Peyer's patch (tissue), 4 donors: ENCODE measurements at places on chromosomes 3 and 15. TPM values are rescaled to one million over a fixed set of nuclear protein-coding genes. Genes with fewer than 3 reads are reported as not detected.

GRCh38 chr15:62737551-62737950, 305.0 kb upstream of the TPM1 start:
- no peaks in the 10 kb centered on the region for H3K4me1 ChIP-seq
- no peak overlapping the region for H3K27ac ChIP-seq
- DNase-seq: no peak
- H3K4me3 ChIP-seq: no peak overlapping the region
- no peaks in the 10 kb centered on the region for H3K27me3 ChIP-seq

Gene LDHAL6B
- not detected for total RNA-seq

DNA sequence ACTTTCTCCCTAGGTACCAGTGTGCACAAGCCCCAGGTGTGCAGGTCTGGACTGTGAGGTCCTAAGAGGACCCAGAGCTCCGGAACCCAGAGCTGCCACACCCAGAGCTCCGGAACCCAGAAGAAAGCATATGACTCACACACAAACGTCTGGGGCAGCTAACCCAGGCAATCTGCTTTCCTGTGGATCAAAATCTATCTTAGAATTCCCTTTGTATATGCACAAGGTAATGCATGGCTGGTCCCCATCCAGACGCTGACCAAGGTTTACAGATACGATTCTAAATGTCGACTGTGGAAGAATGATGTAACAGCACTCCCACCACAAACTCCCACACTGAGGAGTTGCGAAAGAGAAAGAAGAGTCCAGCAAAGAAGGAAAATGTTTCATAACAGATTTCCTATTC, 15.7 kb downstream of the KCNMB2 start:
- H3K4me3 ChIP-seq: no peak overlapping the region
- no peaks in the 10 kb centered on the region for H3K27me3 ChIP-seq
- no peaks in the 10 kb centered on the region for H3K4me1 ChIP-seq
- DNase-seq: no peak
- no peaks in the 10 kb centered on the region for H3K36me3 ChIP-seq
- no peak overlapping the region for H3K27ac ChIP-seq

- no peak for DNase-seq
- no peak overlapping the region for H3K4me3 ChIP-seq
- peak overlapping the region; percentile 68 for H3K27ac ChIP-seq
- no peaks in the 10 kb centered on the region for H3K27me3 ChIP-seq
- no peaks in the 10 kb centered on the region for H3K4me1 ChIP-seq
- H3K36me3 ChIP-seq: no peaks in the 10 kb centered on the region
Observed at GRCh38 chr15:100170291-100171210, 171.2 kb downstream of the ADAMTS17 start.

Gene AADAC
- 89.9 TPM for total RNA-seq

DNA sequence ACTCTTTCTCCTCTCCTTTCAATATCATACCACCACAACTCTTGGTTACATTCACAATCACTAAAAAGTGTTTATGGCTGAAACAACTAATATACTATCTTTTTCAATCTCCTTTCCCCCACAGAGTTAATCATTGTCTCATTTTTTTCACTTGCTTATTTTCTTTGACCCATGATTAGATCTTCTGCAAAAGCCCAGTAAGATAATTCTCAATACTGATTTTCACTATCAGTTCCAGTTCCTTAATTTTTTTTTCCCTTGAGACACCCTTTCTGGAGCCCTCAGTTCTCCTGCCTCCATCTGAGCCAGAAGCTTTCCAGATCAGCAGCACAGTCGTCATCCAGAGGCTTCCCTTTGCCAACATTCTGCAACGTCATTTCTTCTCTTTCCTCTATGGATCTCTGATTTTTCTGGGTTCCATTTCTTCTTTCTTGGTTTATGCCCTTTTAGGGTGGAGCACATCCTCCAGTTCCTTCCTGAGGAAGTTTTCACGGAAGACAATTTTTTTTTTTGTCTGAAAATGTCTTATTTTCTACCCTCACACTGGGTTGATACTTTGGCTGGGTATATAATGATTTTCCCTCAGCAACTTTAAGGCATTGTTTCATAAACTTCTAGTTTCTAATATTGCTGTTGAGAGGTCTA, 88.7 kb upstream of the C15orf39 start:
- no peaks in the 10 kb centered on the region for H3K4me1 ChIP-seq
- H3K4me3 ChIP-seq: no peak overlapping the region
- DNase-seq: peak; percentile 43

- H3K4me1 ChIP-seq: no peaks in the 10 kb centered on the region
- no peak for DNase-seq
- no peak overlapping the region for H3K4me3 ChIP-seq
- no peaks in the 10 kb centered on the region for H3K27me3 ChIP-seq
- no peak overlapping the region for H3K27ac ChIP-seq
- H3K36me3 ChIP-seq: no peaks in the 10 kb centered on the region
Observed at GRCh38 chr3:194285850-194286197, 65.3 kb downstream of the CPN2 start.

Gene RTP3
- total RNA-seq: not detected

GRCh38 chr15:63523306-63523990, 19.1 kb downstream of the USP3 start:
- H3K27ac ChIP-seq: no peak overlapping the region
- no peak for DNase-seq
- H3K27me3 ChIP-seq: no peaks in the 10 kb centered on the region
- H3K36me3 ChIP-seq: no peaks in the 10 kb centered on the region
- H3K4me1 ChIP-seq: peaks cover 11% of the 10 kb centered on the region

DNA sequence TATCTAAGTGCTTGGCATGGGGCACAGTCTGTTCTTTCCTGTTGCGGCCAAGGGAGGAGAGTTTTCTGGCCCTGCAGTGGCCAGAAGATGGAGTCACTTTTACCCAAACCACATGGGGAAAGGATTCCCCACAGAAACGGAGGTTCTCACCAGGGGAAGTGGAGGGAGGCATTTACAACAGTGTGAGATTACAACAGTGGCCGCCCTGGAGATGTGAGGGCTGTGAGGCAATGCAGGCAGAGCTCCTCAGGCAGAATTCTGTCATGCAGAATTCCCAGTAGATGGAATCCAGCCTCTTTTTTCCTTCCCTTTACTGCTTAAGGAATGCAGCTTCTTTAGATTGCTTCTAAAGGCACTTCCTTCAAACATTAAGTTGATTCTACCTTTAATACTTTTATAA, 83.1 kb downstream of the CACNA1D start:
- H3K36me3 ChIP-seq: no peaks in the 10 kb centered on the region
- no peak for DNase-seq
- no peak overlapping the region for H3K27ac ChIP-seq
- no peak overlapping the region for H3K4me3 ChIP-seq
- no peaks in the 10 kb centered on the region for H3K4me1 ChIP-seq
